ENCODE measurements at places on chromosomes 6 and 20.

- no peak for DNase-seq
These were observed 5.8 kb upstream of the ADAM33 start for GRCh38 chr20:3687655-3688054.

DNA sequence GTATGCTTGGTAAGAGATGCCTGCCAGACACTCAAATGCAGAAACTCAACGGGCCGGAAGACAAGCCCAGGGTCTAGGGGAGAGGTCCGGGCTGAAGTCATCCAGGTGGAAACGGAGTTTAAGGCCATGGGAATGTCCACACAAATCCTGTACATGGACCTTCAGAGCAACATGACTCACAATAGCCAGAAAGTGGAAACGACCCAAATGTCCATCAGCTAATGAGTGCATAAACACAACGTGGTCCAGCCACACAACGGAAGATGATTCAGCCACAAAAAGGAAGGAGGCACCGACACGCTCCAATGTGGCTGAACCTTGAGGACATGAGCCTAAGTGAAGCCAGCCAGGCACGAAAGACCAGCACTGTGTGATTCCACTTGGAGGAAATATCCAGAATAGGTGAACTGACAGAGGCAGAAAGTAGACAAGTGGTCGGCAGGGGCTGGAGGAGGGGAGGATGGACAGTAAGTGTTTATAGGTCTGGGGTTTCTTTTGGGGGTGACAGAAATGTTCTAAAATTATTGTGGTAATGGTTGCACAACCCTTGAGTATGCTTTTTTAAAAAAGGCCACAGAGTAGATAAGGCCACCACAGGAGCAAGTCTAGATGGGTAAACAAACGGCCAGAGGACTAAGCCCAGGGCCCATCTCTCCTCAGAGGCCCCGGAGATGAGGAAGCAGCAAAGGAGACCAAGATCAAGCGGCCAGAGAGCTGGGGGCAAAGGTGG lies 105.6 kb downstream of the PREX1 start:
- no peak for DNase-seq

- DNase-seq: no peak
These were observed 136.7 kb downstream of the HIVEP1 start for GRCh38 chr6:12148841-12149240.

DNA sequence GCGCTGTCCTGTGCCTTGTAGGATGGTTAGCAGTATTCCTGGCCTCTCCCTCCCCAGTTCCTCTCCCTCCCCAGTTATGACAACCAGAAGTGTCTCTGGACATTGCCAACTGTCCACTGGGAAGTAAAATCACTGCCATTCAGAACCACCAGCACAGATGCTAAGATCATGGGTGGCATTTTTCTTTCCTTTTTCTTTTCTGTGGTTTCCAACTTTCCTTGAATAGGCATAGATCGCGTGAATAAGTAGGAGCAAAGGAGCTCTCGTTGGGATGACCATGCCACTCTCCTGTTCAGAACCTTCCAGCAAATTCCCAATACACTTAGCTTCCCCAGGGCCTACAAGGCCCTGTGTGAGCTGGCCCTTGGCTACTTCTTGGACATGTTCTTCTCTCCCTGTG lies 59.0 kb downstream of the EYA2 start:
- DNase-seq: no peak

DNA sequence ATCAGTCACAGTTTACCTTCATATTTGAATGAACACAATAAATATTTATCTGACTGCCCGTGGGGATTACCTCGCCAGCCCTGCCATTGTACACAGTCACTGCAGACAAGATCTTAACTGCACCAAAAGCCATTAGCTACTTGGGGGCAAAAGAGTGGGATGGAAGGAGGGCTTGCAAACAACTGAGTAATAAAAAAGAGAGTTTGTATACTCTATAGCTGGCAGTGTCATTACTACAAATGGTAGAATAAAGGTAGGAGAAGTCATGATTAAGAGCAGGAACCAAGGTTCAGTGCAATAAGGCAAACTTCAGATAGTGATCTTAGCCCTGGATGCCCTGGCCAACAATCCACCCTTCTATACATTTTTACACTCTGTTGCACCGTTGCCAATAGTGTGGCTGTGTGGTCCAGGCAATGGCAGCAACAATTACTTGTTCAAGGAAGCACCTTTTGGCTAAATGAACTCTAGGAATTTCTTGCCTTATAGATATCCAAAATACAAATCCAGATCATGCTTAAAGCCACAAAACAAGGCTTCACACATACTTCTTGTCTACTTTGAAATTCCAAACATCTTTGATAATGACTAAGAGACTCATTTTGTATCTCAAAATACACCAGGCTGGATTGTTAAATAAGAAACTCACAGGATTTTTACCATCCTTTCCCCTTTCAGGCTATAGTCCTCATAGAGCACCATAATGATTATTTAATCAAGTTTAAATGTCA lies 955.4 kb upstream of the ADGRB3 start:
- no peak for DNase-seq

DNA sequence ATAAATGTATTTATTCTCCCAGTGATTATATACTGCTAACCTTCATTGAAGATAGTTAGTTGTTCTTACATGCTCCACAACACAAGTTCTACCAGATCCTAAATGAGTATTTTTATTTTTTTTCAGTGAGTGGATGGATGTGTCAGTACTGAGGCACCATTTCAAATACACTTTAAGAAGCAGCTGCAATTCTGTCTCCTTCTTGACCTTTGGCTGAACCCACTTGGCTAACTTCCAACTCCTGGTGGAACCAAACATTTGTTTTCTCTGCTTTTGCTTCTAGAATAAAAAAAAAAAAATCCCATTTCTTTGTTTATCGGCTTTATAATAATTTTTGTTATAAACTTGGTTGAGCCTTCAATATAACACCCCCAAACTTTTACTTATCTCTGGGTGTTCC lies 458.3 kb upstream of the MAP3K7 start:
- DNase-seq: no peak

GRCh38 chr6:111764238-111765175 lies 108.7 kb downstream of the FYN start:
- no peak for DNase-seq

GRCh38 chr6:107663308-107663707 lies 160.8 kb downstream of the SCML4 start:
- DNase-seq: no peak

DNA sequence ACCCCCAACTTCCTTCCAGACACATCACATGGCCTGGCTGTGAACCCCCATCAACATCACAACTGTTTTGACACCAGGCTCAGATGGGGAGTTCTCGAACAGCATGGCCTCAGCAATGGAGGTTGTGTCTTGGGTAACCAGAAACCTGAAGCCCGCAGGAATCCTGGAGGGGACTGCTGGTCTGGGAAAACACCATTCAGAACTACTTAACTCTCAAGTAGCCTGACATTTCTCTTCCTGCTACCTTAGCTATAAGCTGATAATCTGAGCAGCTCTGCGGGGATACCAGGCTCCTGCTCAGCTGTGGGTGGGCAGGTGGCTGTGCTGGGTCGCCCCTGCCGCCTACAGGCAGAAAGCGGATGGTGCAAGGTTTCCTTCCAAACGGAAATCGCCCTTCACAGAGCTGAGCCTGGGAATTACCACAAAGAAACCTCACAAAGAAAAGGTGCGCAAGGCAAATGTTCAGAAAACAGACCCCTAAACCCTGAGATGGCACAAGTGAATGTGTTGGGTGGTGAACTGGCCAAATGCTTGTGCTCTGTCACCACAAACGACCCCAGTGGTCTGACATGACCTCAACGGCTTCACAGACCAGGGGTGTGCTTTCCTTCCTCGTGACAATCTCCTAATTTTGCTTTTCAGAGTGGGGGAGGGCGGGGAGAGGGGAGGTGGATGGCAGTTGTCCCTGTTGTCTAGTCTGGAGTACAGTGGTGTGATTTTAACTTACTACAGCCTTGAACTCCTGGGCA lies 29.5 kb downstream of the SNX5 start:
- peak; percentile 16 for DNase-seq

DNA sequence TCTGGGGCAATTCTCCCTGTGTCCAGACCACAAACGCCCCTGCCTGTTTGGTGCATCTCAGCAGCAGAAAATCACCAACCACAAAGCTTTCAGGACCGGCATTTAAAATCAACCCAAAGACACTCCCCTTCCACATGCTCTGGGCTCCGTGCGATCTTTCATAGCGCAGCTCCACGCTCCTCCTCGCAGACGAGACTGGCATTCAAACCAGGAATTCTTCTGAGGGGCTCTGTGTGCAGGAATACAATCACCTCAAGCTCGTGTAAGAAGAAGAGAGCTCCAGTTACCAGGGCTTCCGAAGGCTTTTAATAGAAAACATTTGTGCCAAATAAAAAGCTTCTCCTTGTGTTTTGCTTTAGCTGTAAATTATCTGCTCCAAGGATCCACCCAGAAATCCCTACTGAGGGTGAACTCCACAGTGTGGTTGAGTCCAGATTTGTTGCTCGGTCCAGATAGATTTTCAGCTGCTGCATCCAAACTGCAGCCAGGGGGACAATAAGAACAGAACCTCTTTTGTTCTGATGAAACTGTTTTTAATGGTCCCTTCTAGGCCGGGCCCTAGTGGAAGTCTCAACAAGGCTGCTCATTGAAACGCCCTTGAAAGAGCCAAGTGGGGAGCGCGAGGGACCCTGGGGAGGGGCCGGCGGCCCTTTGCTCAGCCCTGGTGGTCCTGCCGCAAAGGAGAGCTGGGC lies 16.4 kb upstream of the BMP7 start:
- no peak for DNase-seq

DNA sequence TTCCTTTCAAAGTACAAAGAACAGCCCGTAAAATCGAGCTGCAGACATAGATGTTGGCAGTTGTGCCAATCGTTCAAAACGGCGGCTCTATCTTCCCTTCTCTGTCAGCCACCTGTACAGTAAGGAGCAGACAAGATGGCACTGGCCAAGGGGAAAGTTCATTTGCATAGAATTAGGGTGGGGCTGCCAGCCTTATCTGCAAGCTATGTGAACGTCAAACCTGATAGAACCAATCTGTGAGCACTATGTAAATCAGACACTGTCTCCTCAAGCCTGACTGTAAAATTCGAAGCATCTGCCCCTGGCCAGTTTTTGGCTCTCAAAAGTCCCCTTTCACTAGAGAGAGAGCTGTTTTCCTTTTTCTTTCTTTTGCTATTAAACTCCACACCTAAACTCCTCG lies 374.5 kb downstream of the EPM2A start:
- no peak for DNase-seq

DNA sequence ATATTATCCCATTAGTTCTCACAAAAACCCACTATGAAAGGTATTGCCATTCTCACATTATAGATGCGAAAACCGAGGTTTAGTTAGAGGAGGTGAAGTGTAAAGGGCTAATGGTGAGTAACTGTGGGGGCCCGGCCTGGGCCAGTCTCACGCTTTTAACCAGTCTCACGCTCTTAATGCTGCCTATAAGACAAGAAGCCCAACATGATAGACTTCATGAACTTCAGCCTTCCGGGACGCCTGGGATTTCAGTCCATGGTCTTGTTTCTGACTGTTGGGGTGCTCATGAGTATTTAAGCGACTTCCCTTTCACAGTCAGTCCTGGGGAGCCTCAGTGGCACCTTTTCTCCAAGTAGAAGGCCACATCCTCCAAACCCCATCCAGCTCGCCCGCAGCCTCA lies 31.7 kb downstream of the AGPAT4 start:
- no peak for DNase-seq

DNA sequence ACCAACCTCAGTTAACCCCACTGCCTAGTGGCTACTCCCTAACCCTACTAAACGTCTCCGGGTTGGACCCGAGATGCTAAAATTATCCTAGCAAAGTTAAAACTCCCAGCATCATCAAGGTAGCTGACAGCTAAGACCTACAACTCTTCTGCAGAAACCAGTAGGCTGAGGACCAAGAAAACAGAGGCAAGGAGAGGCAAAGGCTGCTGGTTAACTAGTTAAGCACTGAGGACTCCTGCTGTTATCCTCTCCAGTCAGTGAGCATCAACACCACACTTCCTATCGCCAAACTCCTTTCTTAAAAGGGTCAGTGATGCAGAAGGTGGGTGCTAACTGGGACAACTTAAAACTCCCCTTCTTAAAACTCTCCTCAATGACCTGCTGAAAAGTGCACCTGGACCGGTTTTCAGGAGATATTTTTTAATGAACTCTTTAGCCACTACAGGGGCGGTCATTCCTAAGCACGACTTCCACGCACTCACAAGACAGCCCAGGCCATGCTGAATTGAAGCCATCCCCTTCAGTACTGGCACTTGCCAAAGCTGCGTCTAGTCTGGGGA lies 1.7 kb downstream of the TRERF1 start:
- no peak for DNase-seq

DNA sequence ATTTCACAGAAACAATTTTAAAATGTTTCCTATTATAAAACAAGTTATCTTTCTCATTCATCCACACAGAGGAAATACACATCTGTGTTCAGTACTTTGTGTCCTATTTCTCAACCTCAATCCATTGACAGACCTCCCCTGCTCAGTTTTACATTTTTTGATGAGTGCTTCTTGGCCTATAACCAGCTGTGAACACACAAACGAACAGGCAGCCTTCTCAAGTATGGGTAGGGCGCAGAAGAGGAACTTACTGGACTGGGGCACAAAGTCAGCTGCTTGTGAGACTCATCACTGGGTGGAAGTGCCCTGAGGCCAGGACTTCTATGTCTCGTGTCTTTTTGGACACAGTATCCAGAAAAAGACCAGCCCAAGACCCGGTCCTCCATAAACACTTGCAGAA lies 2.8 kb downstream of the RPS6KA2 start:
- DNase-seq: no peak

DNA sequence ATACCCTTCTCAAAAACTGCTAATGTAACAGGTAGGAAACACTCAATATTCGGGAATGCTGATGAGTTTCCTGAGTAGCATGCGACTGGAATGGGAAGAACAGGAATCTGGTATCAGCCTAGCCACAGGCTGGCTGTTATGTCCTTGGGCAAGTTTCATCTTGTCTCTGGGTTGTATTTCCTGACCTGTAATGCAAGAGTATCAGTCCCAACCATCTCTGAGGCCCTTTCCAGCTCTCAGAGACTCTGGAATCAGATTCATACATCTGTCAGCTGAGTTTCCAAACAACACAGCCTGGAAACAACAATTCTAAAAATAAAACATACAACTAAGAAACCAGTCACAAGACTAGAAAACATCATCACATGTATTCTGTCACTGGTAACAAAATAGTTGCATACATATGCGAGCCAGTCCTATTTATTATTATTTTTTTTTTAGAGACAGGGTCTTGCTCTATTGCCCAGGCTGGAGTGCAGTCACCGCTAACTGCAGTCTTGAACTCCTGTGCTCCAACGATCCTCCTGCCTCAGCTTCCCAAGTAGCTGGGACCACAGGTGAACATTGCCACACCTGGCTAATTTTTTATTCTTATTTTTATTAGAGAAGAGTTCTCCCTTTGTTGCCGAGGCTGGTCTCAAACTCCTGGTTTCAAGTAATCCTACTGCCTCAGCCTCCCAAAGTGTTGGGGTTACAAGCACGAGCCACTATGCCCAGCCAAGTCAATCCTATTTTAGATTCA lies 16.7 kb upstream of the TFAP2A start:
- no peak for DNase-seq

- DNase-seq: no peak
These were observed 42.4 kb upstream of the PLN start for GRCh38 chr6:118505656-118506055.

GRCh38 chr6:144055121-144055931 lies 40.0 kb downstream of the SF3B5 start:
- no peak for DNase-seq

GRCh38 chr20:10219452-10219791 lies 792 bp downstream of the SNAP25 start:
- DNase-seq: peak; percentile 29

GRCh38 chr6:100883347-100883746 lies 2.2 kb upstream of the ASCC3 start:
- no peak for DNase-seq

Data from stimulated activated CD4-positive, alpha-beta T cell treated with anti-CD3 and anti-CD28 coated beads, Interleukin-1b, Interleukin-23, amount 100 ng/mL, for 1 hour (primary cell).